Renal pelvis (tissue), 12 donors: ENCODE measurements at places on chromosomes 12 and 14. TPM values are rescaled to one million over a fixed set of nuclear protein-coding genes. Genes with fewer than 3 reads are reported as not detected.

The VRTN gene
- polyA plus RNA-seq: not detected

GRCh38 chr14:21711360-21711961, 37.8 kb upstream of the OR4E1 start:
- peak; percentile 15 for DNase-seq

- DNase-seq: no peak
Measured at GRCh38 chr14:103402695-103403094, 17.5 kb downstream of the MARK3 start.

The NOS1 gene
- polyA plus RNA-seq: 0.58 TPM

The LTB4R2 gene
- polyA plus RNA-seq: 3.2 TPM

The NANOG gene
- polyA plus RNA-seq: 0.09 TPM

DNA sequence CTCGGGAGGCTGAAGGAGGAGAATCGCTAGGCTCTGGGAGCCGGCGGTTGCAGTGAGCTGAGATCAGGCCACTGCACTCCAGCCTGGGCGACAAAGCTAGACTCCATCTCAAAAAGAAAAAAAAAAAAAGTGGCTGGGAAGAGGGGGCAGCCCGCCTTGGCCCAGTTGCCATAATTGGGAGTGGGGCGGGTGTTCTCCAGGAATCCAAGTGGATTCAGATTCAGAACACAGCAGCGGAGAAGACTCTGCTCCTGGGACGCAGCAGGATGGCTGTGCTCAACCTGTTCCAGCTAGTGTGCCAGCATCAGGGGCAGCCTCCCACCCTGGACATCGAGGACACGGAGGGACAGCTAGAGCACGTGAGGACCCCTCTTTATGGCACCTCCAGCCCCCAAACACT, 5.5 kb downstream of the CFAP73 start:
- no peak for DNase-seq

DNA sequence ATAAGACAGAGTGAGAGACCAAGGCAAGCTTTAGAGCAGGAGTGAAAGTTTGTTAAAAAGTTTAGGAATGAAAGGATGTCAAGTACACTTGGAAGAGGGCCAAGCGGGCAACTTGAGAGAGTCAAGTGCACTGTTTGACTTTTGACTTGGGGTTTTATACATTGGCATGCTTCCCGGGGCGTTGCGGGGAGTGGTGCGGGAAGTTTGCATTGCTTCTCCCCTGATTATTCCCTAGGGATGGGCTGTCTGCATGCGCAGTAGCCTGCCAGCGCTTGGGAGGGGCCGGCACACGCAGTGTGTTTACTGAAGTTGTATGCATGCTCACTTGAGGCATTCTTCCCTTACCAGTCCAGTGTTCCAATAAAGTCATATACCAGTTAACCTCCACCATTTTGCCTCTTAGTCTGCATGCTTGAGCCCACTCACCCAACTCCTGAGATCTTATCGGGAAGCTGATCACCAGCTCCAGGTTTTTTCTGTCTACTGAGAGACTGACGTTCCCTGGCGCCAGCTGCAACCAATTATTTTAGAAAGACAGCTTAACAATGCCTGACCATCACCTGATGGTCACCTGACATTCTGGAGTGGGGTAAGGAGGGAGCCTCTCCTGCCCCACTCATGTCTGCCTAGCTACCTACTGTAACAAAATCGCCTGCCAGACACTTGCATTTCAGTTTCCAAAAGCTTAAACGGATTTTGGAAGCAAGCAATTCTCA, 53.2 kb downstream of the DACT1 start:
- DNase-seq: no peak

DNA sequence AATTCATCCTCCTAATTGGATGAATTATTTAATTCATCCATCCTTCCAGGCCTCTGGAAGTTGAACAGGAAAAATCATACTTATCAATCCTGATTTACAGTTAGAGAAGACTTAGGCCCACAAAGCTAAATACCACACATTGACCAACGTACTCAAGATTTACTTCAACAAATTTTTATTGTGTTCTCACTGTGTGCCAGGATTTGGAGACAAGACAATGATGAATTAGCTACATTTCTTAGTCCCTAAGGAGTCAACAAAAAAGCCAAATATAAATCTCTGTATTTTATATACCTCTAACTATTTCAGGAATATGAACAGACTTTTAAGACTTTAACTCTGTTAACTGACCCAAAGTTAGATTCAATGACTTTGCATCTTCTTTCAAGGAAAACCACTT, 63.9 kb downstream of the DCAF5 start:
- no peak for DNase-seq

DNA sequence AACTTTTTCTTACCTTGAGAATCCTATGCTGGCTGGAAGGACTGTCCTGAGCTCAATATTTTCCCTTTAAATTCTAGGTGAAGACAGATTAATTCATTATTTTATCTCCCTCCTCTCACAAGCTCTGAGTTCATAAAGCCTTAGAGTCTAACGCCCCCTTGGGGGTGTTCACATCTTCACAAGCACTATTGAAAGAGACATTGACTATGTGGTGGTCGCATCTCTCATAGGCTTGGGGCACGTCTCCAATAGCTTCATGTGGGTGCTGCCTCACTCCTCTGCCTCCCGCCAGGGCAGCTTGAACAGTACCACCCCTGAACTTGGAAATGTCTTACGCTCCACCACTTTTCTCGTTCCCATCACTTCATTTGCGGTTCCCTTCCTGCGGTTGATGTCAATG, 106.2 kb downstream of the UNC79 start:
- DNase-seq: no peak

GRCh38 chr12:85626001-85626783, 210.0 kb downstream of the RASSF9 start:
- no peak for DNase-seq

DNA sequence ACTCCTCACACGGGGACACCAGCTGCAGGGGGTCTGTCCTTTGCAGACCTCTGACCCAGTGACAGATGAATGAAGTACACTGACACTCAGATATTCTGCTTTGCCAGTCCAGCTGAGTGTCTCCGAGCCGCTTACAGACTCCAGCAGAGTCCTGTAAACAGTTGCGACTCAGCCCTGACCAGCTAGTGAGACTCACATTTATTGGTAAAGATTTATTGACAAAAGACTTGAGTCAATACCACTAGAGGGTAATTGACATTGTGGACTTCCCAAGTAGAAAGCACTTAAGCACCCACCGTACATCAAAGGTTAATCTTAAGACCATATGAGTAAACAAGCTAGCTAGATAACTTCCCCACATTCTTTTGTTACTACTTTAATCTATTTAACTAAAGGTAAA, 9.8 kb upstream of the FKBP4 start:
- DNase-seq: no peak

- no peak for DNase-seq
Measured at GRCh38 chr12:47397664-47398281, 308.1 kb downstream of the RPAP3 start.

DNA sequence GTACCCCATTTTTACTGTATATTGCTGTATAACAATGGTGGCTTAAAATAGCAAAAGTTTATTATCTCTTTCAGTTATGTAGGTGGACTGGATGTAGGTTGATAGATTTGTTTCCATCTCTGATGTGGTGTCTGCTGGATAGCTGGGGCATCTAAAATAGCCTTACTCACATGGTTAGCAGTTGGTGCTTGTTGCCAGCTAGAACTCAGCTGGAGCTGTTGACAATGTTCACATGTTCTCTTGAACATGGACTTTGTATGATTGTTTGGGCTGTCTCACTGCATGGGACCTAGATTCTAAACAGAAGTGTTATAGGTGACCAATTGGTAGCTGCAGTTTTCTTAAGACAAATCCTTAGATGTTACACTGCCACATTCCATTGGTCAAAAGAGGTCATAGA, 126.9 kb downstream of the GPHN start:
- DNase-seq: no peak

The RIMBP2 gene
- 23.9 TPM for polyA plus RNA-seq

DNA sequence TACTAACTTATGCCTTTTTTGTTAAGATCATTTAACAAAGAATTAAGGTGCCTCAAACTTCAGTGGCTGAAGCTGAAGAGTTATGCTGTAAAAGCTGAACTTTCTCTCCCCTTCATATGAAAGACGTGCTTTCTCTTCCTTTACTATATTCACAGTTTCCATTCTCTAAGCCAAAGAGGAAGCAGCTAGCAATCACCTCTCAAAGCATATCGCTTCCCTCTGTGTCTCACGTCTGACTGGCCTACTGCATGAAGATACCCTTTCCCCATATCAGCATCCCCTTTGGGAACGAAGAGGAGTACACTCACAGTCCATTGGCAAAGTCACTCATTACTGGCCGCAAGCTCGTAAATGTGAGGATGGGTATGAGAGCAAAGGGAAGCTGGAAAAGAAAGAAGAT, 34.9 kb downstream of the SLC11A2 start:
- no peak for DNase-seq

- peak; percentile 58 for DNase-seq
Measured at GRCh38 chr14:73472185-73473114, 14.1 kb upstream of the NUMB start.

DNA sequence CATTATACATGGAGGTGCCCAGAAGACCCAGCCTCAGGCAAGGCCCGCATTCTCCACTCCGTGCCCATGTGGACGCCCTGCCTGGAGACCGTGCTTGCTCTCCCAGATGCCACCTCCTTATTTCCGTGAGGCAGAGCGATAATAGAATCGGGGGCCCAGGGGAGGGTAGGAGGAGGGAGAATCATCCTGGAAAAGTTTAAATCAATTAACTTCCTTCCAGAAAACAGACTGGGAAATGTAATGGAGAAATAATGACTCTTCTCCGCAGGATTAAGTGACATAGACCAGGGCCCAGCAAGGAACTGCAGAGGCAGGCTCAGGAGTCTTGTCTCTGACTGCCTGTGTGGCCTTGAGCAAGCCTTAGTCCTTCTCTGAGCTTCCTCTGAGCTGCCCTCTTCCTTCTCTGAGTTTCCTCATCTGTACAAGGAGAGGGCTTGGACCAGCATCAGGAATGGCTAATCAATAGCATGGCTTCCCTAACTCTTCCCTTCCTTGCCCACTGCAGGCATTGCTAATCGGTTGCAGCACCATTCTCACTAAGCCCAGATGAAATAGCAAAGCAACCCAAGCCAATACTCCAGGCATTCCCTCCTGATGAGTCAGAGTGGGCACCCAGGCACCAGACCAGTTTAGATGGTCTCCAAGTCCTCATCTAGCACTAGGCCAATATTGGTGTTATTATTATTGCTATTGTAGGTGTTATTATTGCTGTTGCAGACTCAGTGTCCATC, 11.3 kb upstream of the FAM222A start:
- DNase-seq: no peak

DNA sequence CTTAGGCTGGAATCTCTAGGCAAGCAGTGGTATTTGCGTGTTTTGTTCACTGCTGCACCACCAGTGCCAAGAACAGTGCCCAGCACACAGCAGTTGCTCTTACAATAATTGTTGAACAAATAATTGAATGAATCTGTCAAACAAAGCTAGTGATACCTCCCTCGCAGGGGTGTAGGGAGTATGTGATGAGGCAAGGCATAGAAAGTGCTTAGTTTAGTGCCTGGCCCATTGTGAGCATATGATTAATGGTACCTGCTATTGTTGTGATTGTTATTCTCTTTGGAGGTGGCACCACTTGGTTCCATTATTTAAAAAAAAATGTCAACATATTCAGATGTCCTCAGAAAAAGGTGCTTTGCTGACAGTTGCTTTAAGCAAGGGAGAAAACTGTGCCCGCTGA, 210.1 kb upstream of the TBX3 start:
- DNase-seq: no peak

DNA sequence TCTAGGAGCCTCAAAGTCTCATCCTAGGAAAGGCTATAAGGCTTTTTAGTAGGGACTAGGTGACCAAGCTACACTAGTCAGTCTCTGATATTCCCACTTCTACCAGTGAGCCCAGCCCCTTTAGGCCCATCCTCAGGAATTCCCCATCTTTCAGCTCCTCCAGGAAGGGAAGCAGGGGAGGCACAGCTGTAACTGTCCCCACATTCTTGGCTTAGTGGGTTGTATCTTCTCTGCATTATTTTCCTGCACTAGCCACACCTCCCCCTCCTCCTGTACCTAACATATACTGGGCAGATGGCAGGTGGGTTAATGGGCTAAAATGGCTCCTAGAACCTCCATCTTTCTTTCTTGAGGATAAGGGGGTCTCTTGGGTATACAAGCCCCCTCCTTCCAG, 424 bp upstream of the CYP27B1 start:
- no peak for DNase-seq

DNA sequence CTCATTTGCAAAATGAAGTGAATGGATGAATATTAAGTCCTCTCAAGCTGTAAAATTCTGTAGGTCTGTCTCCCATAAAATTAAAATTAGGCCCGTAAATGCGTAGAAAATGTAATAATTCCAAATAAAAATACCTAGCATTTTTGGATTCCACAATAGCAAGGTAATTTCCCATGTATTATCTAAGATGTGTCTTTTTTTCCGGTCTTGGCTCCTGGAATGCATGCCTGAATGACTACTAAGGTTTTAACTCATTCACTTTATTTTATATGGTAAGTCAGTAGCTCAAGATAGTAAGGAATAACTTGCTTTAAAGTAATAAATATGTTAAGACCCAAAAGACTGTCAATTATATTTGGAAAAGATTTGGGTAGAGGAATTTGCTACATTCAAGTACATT, 11.1 kb downstream of the TXNRD1 start:
- DNase-seq: no peak

The ALKBH2 gene
- polyA plus RNA-seq: 34.0 TPM

The DLGAP5 gene
- 32.8 TPM for polyA plus RNA-seq

The ANAPC7 gene
- 84.9 TPM for polyA plus RNA-seq

The TAS2R8 gene
- not detected for polyA plus RNA-seq

DNA sequence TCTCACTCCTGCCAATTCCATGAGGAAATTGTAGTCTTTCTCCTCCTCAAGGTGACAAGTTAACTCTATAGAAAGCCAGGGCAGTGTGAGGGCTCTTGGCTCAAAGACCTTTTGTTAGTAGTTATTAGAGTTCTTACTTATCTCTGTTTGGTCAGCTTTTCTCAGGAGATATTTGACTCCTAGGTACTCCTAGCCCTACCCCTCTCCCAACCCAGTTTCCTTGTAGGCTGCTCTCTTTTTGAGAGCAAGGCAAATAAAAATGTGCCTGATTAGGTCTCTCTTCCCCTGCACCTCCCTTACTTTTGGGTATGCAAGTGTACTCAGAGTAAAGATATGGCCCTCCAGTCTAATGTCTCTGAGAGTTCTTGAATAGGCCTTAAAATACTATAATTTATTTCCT, 23.8 kb downstream of the BTG1 start:
- no peak for DNase-seq

The TAS2R43 gene
- 0.65 TPM for polyA plus RNA-seq

GRCh38 chr12:66361703-66362102, 59.4 kb downstream of the HELB start:
- DNase-seq: no peak

DNA sequence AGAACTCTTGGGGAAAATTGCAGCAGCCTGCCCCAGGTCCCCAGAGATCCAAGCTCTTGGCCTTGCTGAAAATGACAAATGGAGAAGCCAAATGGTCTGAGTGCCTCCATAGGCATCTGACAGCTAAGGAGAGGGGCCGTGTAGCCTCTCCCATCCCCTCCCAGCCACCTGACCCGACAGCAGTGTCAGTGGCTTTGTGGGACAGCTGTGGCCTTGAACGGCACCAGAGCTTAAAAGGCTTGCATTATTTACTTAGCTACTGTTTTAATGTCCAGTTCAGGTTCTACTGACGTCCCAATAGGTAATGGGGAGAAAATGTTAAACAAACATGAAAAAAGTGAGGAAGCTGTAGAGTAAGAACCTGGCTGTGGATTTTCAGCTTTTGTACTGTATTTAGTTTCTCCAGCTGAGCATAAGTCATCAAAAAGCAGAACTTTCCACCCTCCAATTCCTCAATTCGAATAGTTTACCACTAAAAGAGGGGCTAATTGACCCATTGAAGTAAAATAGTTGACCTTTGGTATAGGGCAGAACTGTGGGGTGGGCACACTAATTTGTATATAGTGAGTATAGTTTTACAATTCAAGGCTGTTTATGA, 50.0 kb downstream of the FOS start:
- no peak for DNase-seq
